ENCODE measurements at places on chromosomes 4 and X. TPM values are rescaled to one million over a fixed set of nuclear protein-coding genes. Genes with fewer than 3 reads are reported as not detected.

Gene PKD2
- 24.1 TPM for total RNA-seq

Gene TIGD4
- total RNA-seq, result 0.28 TPM

DNA sequence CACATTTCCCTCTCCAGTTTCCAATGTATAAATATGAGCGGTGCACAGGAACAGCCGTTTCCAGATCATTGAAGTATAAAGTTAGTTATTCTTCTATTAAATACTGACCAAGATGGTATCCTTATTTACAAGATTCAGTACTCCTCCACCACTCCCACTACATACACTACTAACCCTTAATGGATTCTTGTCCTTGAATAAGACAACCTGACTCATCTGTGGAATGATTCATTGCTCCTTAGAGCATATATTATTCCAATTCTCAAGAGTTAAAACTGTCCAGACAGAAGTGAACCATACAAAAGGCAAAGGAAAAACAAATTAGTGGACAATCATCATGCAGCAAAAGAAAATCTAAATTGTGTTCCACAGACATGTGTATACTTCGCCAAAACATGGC, 373.3 kb downstream of the IDS start:
- no peak overlapping the region for H3K4me3 ChIP-seq
- DNase-seq, result no peak
- no peaks in the 10 kb centered on the region for H3K36me3 ChIP-seq

DNA sequence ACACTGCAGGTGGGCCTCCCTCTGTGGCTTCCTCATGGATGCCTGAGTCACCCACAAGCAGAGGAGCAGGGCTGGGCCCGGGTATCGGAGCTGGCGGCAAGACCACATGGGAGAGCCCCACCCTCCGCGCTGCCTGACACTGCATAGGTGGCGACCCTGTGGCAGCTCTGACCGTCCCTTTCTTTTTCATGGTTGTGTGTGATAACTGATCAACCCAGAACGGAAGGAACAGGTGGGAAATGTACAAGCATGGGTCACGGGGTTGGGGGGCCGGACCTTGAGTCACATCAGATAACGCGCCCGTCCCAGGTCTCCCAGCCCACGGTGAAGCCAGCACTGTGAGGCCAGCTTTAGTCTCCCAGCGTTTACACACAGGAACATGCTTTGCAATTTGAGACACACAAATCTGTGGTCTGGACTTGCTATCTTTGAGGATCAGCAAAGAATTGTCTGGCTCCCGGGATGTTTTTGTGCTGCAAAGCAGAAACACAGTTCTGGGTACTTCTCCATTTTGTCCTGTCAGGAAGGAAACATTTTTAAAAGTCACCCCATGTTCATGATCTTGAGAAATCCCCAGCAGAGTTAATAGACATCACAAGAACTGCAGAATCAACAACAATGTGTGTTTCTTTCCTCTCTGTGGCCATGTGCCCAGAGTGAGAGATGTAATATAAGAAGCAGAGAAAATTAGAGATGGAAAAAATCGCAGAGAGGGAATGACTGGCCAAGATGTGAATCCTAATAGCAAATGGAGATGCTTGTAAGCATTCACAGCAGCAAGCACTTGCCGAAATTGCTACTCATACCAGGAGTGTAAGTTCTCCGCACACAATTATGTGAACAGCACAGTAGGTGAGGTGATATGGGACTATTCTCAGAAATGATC, 70.1 kb upstream of the CBR4 start:
- H3K4me3 ChIP-seq, result no peak overlapping the region
- H3K4me1 ChIP-seq, result peaks cover 10% of the 10 kb centered on the region
- no peaks in the 10 kb centered on the region for H3K36me3 ChIP-seq
- DNase-seq, result peak; percentile 44
- H3K27me3 ChIP-seq, result no peaks in the 10 kb centered on the region
- peak overlapping the region; percentile 73 for H3K27ac ChIP-seq

DNA sequence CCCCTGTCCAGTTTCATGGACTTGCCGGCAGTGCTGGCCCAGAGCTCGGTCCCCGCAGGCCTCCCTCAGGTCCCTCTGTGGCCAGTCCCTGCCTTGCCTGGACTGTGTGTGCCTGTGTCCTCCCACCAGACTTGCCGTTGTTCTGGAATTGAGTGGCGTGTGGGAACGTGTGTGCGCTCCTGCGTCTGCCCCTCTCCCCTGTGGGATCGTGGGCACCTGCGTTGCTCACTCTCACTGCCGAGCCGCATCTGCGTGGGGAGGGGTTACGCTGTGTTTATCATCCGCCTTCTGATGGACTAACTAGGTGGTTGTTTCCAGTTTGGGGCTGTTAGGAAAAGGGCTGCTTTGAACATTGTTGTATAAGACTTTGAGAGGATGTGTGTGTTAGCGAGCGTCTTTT, 21.2 kb downstream of the PCGF3 start:
- H3K4me1 ChIP-seq, result peaks cover 53% of the 10 kb centered on the region
- DNase-seq, result peak; percentile 53
- no peaks in the 10 kb centered on the region for H3K27me3 ChIP-seq
- no peaks in the 10 kb centered on the region for H3K36me3 ChIP-seq
- peak overlapping the region; percentile 92 for H3K27ac ChIP-seq

Data from adrenal gland (tissue), 19 donors.